Spinal cord (tissue), 10 donors: ENCODE measurements at places on chromosomes 12 and 14. TPM values are rescaled to one million over a fixed set of nuclear protein-coding genes. Genes with fewer than 3 reads are reported as not detected.

The KLRC1 gene
- not detected for total RNA-seq

The LRRC43 gene
- 4.6 TPM for total RNA-seq

The ERP27 gene
- 1.1 TPM for total RNA-seq

DNA sequence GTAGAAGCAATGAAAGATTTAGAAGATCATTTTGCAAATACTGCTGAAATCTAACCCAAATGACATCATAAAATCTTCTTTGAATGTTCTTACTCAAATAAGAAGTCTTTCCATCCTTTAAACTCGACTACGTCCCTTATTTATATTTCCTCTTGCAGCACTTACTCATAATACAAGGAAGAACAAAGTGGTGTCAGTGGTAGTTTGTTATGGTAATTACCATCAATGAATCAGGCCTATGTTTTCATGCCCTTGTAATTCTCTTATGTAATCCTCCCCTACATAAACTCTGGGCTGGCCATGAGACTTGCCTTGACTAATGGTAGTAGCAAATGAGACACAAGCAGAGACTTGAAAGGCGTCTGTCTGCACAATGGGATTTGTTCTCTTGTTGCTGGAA lies 17.0 kb downstream of the EEA1 start:
- no peak for DNase-seq

DNA sequence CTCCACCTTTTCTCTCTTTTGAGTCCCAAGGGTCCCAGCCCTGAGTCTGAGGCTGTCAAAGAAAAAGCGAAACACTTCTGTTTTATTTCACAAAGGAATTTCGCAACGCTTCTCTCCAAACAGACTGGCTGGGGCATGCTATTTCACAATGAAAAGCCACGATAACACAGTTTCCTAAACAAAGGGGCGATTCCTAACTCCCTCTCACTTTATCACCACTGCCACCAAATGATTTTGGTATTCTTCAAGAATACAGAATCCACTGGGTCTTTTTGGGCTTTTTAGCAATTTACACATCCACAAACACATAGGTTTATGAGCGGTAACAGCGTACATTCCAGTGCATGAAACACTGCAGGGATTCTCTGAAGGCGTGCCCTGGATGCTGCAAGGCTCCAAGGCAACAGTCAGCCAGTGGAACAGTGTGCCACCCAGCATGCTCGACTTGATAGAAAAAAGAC lies 161.2 kb downstream of the DAD1 start:
- DNase-seq = no peak

DNA sequence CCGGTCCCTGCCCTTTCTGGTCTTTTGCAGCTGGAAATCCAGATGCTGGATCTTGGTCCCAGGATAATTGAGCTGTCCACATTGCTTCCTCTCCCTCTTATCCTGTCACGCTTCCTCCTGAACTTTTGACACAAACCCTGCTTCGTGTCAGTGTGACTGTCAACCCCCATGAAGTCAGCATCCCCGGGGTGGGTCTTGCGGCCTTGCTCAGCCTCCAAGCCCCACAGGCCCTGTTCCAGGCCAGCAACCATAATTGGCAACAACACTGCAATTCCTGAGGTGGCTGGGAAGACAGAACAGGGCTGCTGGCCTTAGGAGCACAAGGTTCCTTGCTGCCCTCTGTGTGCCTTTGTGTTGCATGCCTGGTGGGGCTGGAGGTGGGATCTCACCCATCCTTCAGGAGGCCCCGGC lies 74.9 kb downstream of the NTF3 start:
- DNase-seq = no peak

The TOMM20L gene
- not detected for total RNA-seq

The CD163 gene
- total RNA-seq = 10.2 TPM

DNA sequence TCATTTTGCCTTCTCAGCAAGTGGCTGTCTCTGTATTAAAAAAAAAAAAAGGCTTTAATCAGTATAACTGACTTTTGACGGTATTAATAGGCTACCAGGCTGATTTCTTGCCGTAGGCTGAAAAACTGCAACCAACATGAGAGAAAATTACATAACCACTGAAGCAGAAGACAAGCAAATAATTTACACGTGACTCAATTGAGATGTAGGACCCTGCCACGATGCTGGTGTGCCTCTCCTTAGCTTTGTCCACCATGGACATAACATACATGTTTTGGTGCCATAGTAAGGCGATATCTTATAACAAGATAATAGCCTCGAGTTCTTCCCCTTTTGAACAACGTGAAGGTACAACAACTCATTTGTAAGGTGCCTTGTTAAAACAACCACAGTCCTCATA lies 88.7 kb upstream of the GRIP1 start:
- no peak for DNase-seq
